ENCODE measurements at places on chromosomes 11 and 22.

- no peak for DNase-seq
Observed at GRCh38 chr11:128532572-128533091, 54.7 kb downstream of the ETS1 start.

DNA sequence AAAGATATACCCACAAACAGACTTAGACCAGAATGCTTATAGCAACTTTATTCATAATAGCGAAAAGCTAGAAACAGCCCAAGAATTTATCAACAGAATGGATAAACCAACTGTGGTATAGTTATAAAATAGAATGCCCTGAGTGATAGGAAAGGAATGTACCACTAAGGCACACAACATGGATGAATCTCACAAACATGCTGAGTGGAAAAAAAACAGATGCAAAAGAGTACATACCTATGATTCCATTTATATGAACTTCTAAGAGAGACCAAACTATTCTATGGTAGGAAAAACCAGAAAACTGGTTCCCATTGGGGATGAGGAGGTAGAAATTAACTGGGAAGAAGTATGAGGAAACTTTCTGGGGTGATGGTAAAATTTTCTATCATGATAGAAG lies 40.4 kb upstream of the GRIK4 start:
- no peak for DNase-seq

GRCh38 chr11:48134221-48134922 lies 82.2 kb upstream of the OR4B1 start:
- DNase-seq: no peak

DNA sequence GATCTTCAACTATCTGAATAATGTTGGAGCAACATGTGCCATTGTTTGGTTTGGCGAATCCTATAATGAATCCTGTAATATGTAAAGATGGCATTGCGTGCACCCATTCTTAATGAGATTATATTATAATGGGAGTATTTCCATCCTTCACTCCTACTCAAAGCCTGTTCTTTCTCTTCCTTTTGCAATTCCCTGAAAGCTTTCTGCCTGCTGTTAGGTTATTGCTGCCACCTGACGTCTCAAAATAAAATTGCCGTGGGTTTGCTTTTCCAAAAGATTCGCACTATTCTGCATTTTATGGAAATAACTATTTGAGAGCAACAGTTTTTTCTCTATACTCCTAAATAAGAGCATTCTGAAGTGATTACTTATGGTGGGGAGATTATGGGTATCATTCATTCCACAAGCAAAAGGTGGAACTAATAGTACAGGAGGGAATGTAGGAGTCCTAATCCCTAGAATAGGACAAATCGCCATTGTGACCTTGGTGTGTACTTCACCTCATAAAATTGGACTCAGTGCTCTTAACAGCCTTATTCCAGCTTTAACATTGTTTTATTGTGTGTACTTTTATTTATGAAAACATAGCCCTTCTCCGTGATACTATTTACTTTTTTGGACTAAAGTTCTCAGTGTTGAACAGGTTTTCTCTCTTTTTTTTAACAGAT lies 69.6 kb upstream of the ALKBH3 start:
- DNase-seq: no peak

DNA sequence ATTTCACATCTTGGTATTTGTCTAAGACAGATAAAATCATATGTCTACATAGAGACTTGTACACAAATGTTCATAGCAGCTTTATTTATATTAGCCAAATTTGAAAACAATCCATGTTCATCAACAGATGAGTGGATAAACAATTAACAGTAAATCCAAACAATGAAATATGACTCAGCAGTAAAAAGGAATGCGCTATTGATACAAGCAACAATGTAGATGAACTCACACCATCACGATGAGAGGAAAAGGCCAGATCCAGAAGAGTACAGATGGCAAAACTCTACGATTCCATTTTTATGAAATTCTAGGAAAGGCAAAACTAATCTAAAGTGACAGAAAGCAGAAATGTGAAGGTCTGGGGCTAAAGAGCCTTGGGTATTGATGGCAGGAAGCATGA lies 384.3 kb downstream of the NTM start:
- DNase-seq: no peak

- DNase-seq: no peak
Observed at GRCh38 chr11:643366-643765, 6.3 kb downstream of the DRD4 start.

DNA sequence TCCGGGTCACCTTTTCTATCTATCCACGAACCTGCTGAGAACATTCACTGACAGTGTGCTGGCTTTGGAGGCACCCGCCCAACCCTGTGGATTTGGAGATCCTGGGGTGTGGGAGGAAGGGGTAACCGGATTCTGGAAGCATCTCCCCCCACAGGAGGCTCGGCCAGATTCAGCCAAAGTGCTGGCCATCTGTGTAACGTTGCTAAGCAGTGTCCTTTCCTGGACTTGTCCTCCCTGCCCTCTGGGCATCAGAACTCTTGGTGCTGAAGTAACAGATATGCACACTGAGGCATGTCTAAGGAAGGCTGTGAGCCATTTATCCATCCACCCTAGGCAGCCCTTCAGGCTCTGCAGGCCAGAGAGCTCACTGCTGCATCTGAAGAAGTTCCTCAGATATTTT lies 85.7 kb downstream of the SNX19 start:
- no peak for DNase-seq
